ENCODE measurements at places on chromosomes 6 and 20. TPM values are rescaled to one million over a fixed set of nuclear protein-coding genes. Genes with fewer than 3 reads are reported as not detected.

MATN4 gene
- total RNA-seq, result not detected

- no peak for DNase-seq
Observed at GRCh38 chr20:4441191-4441590, 280.5 kb upstream of the PRND start.

GRCh38 chr20:40519918-40520317 is 169.1 kb downstream of the MAFB start:
- no peak for DNase-seq

- no peak for DNase-seq
Observed at GRCh38 chr20:39661833-39662232, 699.7 kb downstream of the DHX35 start.

GRCh38 chr6:115882174-115882573 is 178.5 kb downstream of the FRK start:
- no peak for DNase-seq
